NCI-H1105 treated with DMSO at 0.1 percent for 48 hours (cell line): ENCODE measurements at places on chromosomes 3 and 15.
A peak's percentile ranks its signal among the peaks of the same experiment; 100 is the strongest.

GRCh38 chr3:196501316-196502044 is 2.1 kb downstream of the RNF168 start:
- DNase-seq = no peak

GRCh38 chr3:132288357-132288756 is 28.9 kb upstream of the ACP3 start:
- DNase-seq = no peak

GRCh38 chr3:3744826-3745225 is 54.4 kb upstream of the LRRN1 start:
- no peak for DNase-seq

- DNase-seq = no peak
Observed at GRCh38 chr15:83904107-83905040, 250.5 kb downstream of the ADAMTSL3 start.

DNA sequence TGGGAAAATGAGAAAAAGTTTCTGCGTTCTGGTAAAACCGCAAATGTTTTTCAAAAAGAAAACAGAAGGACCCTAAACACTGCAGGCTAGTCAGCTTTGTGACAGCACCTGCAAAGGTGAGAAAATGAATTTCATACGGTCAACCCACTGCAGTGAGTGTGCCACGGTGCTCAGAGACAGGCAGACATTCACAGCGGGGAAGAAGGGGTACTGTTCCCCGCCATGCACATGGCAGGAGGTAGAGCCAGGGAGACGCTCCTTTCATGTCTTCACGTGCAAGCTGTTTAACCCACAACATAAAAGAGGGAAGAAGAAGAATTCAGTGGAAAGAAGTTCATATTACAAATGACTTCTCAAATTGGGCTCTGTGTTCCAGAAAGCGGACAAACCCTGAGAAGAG is 109.5 kb downstream of the SEC22A start:
- no peak for DNase-seq

- DNase-seq = no peak
Observed at GRCh38 chr15:99105514-99106341, 848 bp downstream of the SYNM start.

DNA sequence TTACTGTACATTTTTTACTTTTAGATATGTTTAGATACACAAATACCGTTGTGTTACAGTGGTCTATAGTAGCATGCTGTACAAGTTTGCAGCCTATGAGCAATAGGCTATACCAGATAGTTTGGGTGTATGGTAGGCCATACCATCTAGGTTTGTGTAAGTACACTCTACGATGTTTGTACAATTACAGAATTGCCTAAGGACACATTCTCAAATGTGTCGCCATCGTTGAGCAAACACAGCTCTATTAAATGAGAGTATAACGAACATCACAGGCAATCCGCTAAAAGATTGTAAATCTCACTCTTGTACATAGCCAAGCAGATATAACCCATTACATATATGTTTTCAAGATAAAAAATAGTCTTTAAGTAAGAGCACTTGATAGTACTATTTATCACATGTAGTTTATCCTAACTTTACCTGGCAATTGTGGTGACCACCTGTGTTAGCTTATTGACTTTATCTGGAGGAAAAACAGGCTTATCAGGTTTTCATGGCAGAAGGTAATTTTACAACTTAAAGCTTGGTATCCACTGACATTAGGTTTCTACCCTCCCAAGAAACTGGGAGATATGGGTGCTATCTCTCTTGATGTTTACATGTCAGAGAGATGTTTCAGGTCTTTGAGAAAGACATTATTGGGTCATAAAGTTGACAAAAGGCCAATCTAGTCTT is 898.7 kb downstream of the NSUN3 start:
- DNase-seq = no peak

DNA sequence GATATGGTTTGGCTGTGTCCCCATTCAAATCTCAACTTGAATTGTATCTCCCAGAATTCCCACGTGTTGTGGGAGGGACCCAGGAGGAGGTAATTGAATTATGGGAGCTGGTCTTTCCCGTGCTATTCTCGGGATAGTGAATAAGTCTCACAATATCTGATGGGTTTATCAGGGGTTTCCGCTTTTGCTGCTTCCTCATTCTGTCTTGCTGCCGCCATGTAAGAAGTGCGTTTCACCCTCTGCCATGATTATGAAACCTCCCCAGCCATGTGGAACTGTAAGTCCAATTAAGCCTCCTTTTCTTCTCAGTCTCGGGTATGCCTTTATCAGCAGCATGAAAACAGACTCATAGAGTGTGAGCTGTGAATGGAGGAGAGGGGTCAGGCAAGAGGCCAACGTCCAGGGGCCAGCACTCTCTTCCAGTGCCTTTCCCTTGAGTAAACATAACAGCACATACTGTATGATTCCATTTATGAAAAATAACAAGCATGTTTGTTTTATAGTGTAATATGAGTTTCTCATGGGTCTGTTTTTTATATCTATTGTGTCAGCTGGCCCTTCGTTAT is 16.3 kb upstream of the LCTL start:
- DNase-seq = no peak

- DNase-seq = peak; percentile 84
Observed at GRCh38 chr3:187748050-187748481, 2.8 kb upstream of the BCL6 start.

- no peak for DNase-seq
Observed at GRCh38 chr15:90053685-90054466, 48.4 kb downstream of the IDH2 start.

DNA sequence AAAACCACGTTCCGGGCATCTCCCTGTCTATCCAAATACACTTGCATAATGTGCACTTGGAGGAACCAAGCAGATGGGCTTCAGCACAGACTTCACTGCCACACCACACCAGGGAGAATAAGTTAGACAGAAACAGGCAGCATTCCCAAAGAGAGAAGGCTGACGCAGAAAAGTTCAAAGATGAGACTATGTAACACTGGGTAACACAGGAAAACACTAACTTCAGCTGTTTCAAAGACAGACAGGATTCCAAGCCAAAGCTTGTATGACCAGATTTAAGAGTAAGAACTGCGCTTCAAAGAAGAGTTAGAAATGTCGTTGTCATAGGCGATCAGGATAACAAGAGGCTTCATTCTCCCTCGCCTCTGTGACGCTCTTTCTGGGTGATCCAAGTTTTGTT is 19.9 kb downstream of the SLC51A start:
- DNase-seq = no peak

- no peak for DNase-seq
Observed at GRCh38 chr15:51866751-51867150, 37.3 kb downstream of the TMOD3 start.

DNA sequence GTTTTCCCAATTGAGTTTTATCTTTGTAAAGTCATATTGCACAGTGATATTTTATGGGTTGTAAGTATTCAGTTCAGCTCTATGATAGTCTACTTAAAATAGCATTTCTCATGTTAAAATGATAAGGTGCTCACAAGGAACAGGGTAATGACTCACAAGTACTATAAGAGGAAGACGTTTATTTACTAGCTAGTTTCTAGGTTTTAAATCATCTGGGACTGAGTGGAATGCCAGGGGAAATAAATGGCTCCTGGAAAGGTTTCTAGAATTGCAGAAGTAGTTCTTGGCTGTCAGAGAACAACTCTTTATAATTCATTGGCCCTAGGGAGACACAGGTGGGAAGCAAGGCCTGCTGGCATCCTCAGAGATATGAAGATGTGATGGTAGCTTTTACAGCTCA is 112.8 kb downstream of the CHDH start:
- no peak for DNase-seq

DNA sequence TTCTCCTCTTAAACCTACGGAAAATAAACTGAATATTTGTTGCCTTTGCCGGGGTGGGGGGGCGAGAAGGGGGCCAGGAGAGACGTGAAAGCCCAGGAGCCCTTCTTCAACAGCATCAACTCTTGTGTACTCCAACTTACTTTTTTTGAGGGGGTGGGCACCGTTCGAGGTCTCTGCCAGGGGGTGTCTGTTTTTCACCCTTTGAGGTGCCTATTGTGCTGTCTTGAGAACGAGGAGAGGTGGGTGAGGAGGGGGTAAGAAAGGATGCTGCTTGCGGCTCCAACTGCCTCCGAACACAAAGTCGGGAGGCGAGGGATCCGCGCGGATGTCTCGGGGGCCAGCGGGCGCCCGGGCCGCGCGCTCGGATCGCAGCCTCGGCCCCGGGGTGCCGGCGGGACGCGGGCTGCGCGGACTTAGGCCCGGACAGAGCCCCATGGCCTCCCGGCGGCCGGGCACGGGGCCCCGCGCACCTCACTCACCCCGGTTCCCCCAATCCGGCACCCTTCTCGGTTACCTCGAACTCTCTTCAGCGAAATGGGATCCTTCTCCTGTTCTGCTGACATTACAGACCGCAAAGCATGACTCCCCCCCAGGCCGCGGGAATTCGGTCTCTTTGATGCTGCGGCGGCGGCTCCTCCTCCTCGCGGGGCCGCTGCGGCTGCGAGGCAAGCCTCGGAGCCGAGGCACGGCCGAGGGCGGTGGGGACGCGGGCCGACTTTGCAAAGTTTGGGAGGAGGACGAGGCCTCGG is 650 bp downstream of the PYGO1 start:
- peak; percentile 15 for DNase-seq

- no peak for DNase-seq
Observed at GRCh38 chr3:153045150-153045549, 116.9 kb upstream of the RAP2B start.

DNA sequence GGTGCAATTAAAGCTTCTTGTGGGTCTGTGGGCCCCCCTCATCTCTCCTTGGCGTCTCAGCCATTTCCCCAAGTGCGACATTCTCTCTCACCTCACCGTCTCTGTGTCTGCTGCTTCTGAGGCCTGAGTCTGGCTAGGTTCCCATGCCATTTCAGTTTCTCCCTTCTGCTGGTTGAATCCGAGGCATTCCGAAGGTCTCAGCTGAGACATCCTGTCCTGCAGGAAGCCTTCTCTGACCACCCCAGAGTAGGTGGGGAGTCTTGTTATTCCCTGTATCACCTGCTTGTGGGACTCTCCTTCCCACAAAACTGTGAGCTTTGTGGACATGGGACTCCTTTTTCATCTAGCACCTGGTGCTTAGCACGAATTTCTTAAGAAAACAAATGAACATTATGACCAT is 78.3 kb downstream of the ASB7 start:
- no peak for DNase-seq
